NCI-H1092 treated with DMSO at 0.1 percent for 48 hours (cell line): ENCODE measurements at places on chromosomes 7 and 10.

GRCh38 chr10:102150970-102151773, 1.0 kb upstream of the NOLC1 start:
- no peak for DNase-seq

DNA sequence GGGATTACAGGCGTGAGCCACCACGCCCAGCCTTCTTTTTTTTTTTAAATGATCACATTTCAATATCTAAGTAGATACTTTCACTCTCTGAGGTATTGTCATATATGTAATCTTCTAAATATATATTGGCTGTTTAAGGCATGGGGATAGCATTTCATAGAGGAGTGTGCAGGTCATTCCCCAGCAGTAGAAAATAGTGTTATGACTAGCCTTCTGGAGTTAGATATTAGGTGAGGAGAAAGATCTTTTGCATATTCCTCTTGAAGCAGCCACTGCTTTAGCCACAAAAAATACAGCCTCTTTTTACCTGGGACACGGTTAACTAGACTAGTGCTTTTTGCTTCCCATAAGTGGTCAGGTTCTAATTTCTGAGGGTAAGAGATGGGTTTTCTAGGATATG, 28.9 kb downstream of the ADD3 start:
- DNase-seq: no peak

DNA sequence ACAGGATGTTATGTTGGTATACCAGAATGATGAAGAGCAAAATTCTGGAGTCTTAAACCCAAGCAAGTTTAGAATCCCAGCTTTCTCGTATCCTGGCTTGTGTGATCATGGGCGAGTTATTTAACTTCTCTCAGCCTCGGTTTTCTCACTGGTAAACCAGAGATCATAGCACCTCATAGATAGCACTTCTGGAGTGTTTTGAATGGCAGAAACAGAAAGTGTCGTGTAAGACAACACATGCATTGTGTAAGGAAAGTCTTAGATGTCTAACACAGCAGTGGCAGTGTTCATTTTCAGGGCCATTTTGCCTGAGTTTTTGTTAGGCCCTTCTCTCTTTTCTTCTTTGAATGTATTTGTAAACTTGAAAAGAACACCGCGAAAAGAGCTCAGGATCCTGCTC, 465.1 kb downstream of the AUTS2 start:
- DNase-seq: no peak

- peak; percentile 98 for DNase-seq
Measured at GRCh38 chr7:35465791-35466336, 212.0 kb upstream of the TBX20 start.

DNA sequence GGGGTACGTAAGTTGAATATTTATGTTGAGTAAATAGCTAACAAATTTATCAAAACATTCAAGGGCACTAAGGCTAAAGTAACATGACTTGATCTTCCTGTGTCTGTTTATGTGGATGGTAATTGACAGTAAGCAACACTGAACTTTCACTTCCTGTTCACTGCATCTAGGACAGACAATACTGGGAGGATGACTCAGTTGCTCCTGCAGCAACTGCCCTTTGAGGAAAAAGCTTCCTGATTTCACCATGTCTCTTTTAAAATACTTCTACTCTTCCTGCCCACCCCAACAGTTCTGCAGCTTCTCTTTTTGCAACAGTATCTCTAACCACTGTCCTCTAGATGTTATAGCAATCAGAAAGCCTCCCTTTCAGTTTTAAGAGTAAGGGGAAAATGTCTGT, 76.6 kb upstream of the HGF start:
- no peak for DNase-seq

DNA sequence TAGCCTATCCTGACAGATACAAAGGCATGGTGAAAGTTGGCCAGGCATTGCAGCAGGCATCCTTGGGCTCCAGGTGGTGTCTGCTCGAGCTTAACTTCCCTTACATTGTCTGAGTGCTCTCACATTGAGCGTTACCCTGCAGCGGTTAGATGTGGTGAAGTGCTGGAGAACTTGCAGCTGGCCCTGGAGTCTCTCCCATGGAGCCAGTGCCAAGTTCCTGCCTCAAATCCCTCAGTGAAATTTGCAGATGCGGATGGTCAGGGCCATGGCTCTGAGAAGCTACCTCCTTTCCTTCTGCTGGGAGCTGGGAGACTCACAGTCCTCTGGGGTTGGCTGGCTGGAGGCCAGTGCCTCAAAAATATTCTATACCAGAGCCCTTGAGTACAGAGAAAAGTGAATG, 3.3 kb upstream of the ZNF746 start:
- no peak for DNase-seq

DNA sequence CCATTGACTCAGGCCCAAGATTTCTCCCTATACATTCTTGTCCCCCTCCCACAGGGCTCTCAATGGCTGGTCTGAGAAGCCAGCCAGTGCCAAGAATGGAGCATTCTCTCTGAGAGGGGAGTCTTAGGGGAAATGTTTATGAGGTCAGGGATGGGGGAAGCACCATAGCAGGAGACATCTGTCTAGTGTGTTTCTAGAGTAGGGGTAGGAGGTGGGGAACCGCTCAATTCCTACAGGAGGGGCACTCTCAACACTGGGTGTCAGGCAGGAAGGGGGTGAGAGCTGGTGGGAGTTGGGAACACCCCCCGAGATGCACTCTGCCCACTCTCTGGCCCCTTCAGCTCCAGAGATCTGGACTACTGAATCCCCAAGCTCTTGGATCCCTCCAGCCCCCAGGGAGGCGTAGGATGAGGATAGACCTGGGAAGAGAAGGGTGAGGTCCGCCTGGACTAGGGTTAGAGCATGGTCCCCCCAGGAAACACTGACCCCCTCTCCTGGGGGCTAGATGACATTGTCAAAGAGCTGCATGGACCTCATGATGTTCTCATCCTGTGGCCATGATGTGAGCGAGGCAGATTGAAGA, 8.7 kb upstream of the OGA start:
- no peak for DNase-seq

GRCh38 chr7:2939193-2939885, 95.2 kb upstream of the GNA12 start:
- no peak for DNase-seq
